ENCODE measurements at places on chromosomes 12 and 14.

GRCh38 chr12:130880411-130880885 lies 8.6 kb downstream of the RAN start:
- DNase-seq, result no peak

GRCh38 chr12:53192531-53193021 lies 11.9 kb upstream of the CSAD start:
- no peak for DNase-seq

GRCh38 chr12:91256411-91256810 lies 73.8 kb upstream of the DCN start:
- peak; percentile 59 for DNase-seq

GRCh38 chr12:60266381-60266852 lies 670.6 kb downstream of the SLC16A7 start:
- peak; percentile 94 for DNase-seq

Measured in IMR-90 (cell line).